KBM-7 (cell line): ENCODE measurements at places on chromosomes 12 and 14.

- DNase-seq: no peak
These were observed 7.8 kb downstream of the LRRK2 start for GRCh38 chr12:40232602-40233001.

DNA sequence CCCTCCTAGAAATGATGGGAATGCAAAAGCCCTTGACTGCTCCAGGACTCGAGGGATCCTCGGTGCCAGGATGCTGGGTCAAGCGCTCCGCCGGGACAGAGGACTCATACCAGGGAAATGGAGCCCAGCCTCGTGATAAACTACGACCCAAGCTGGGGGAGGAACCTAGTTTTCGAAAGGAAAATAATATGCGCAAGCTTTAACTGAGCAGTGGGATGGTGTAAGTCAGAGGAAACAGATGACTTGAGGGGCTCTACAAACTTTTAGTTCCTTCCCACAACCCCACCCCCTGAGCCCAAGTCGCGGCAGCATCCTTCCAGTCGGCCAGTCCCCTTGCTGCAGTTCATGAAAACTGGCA, 654 bp upstream of the SUPT16H start:
- no peak for DNase-seq

GRCh38 chr12:94525951-94526350, 66.3 kb upstream of the CEP83 start:
- DNase-seq: peak; percentile 27

DNA sequence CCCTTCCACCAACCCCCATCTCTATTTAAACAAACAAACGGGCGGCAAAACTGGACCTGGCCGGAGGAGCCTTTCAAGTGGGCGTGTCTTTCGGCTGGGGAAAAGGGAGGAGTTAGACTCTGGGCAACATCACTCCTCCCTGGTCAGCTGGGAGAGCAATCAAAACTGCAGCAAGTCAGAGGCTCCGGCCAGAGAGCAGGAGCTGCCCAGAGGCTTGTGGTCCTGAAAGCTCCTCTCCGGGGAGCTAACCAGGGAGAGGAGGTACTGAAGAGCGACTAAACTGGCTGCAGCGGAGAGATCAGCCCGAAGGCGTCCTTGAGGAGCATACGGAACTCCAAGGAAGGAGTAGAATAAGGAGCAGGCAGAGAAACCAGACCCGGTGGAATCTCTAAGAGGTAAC, at the start of gene NEUROD4:
NEUROD4 (plus strand) TSS at position 191 of the 400 bp plus-strand sequence. CDS start 6,466 bp downstream, outside the sequence.
- peak; percentile 71 for DNase-seq

- peak; percentile 54 for DNase-seq
These were observed 10.5 kb downstream of the ARHGEF25 start for GRCh38 chr12:57621497-57622292.

DNA sequence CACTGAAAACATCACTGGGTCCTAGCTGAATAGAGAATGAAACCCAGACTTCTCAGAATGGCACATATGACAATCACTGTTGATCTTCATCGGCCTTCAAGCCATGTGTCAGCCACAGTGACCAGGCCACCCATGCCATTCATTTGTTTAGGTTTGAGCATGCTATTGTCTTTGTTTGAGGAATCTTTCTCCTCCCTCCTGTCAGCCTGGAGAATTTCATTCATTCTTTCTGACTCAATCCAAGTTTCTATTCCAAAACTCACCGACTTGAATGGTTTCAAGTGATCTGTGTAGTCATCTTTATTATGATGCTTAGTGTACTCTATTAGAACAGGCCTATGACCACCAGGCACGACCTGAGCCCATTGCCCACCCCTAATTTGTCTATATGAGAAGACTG, 106.3 kb downstream of the ETNK1 start:
- no peak for DNase-seq

GRCh38 chr12:52198454-52199215, 6.8 kb upstream of the KRT80 start:
- peak; percentile 75 for DNase-seq

DNA sequence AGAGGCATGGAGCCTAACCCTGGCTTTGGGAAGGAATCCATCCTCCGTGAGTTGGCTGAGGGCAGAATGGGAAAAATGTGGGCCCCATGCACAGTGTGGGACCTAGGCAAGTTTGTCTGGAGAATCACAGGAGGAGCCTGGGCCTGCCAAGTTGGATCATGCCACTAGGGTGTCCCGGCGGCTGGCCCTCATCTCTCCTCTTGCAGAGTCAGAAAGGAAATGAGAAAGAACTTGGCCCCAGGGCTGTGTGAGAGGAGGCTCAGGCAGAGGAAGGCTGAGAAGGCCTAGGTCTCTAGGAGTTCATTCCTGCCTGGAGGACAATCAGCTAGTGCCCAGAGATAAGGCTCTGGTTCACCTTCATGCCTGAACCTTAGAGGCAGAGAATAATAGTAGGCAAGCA, 2.5 kb upstream of the ESRRB start:
- DNase-seq: no peak

DNA sequence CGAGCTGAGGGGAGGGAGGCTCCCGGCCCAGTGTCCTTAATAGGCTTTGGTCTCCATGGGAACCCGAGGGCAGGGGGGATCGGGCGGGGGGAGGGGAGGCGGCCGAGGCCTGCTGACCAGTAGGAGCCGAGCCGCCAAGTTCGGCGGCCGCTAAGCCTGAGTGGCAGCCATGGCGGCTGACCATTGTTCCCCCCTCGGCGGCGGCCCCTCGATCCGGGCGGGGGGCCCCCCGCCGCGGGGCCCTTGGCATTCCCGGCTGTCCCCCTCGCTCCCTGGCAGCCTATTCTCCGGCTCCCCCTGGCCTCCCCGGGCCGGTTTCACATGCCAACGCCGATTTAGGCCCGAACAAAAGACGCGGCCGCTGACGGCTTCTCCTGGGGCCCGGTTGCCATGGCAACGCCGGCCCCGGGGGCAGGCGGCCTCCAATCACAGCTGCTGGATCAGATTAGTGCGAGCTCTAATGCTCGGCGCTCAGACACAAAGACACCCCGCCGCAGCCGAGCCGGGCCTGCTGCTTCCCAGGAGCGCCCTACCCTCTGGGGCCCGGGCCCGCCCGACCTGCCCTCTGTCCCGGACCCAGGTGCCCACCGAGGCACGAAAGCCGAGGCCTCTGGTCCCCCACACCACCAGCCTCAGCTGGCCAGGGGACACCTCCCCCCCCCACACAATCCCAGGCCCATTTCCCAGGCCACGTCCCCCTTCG, 7.3 kb downstream of the MSI1 start:
- peak; percentile 28 for DNase-seq

DNA sequence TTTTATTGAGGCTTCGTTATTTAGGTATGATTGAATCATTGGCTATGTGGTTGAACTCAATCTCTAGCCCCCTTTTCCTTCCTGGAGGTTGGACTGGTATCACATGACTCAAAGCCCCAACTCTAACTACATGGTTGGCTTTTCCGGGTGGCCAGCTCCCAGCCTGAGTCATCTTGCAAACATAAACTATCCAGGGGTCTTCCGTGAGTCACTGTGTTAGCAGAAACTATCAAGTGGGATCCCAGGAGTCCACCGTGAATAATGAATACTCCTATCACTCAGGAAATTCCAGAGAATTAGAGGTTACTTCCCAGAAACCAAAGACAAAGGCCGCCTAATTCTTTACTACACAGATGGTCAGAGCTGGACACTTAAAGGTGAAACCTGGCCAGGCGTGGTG, 19.7 kb upstream of the PLEKHD1 start:
- DNase-seq: no peak

GRCh38 chr14:96597680-96598079, 95.5 kb downstream of the PAPOLA start:
- no peak for DNase-seq

DNA sequence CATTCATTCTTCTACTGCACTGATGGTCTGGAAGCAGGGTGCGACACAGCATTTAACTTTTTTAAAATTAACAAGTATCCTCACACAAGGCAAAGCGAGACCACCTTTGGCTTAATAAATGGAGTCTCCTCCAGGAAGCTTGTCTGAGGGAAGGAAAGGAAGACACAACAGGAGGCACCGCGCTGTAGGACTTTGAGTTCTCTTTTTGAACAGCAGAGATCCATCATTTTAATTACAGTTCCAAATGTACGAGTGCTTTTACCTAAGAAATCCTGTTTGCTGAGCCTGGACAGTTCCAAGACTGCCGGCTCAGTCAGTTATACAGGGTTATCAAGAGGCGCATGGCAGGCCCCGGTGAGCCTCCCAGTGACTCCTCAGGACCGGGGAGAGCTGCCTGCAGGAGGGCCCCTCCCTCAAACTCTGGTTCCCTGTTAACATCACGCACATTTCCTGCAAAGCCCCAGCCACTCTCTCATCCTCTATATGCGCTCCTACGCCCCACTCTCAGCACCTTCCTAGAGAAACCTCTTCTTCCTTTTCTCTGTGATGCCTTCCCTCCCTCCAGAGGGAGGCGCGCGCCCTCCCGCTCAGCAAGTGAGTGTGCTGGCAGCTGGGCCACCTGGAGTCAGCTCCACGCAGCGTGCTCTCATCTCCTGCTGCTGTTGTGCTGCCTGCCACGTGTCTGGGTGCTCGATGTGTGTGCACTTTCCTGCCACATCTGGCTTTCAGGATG, 46.1 kb downstream of the STX2 start:
- DNase-seq: no peak

DNA sequence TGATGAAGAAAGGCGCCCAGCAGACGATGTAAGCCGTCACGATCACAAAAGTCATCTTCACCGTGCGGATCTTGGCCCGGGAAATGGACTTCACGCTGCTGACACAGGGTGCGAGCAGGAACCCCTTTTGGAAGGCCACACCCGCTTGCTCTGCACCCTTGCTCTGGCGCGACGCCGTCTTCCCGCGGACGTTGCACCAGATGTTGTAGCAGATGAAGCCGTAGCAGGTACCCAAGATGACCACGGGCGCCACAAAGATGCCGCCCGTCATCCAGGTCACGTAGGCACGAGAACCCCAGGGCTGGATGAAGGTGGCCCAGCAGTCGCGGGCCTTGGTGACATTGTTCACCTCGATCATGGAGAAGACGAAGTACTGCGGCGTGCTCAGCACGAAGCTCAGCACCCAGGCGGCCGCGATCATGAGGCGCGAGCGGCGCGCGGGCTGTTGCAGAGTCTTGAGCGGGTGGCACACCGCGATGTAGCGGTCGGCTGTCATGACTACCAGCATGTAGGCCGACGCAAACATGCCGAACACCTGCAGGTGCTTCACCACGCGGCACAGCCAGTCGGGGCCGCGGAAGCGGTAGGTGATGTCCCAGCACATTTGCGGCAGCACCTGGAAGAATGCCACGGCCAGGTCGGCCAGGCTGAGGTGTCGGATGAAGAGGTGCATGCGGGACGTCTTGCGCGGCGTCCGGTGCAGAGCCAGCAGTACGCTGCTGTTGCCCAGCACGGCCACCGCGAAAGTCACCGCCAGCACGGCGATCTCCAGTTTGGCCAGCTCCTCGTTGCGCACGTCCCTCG, 890 bp downstream of the AVPR1A start:
- DNase-seq: no peak

- DNase-seq: peak; percentile 4
These were observed 39.6 kb upstream of the CCDC198 start for GRCh38 chr14:57533214-57533613.

DNA sequence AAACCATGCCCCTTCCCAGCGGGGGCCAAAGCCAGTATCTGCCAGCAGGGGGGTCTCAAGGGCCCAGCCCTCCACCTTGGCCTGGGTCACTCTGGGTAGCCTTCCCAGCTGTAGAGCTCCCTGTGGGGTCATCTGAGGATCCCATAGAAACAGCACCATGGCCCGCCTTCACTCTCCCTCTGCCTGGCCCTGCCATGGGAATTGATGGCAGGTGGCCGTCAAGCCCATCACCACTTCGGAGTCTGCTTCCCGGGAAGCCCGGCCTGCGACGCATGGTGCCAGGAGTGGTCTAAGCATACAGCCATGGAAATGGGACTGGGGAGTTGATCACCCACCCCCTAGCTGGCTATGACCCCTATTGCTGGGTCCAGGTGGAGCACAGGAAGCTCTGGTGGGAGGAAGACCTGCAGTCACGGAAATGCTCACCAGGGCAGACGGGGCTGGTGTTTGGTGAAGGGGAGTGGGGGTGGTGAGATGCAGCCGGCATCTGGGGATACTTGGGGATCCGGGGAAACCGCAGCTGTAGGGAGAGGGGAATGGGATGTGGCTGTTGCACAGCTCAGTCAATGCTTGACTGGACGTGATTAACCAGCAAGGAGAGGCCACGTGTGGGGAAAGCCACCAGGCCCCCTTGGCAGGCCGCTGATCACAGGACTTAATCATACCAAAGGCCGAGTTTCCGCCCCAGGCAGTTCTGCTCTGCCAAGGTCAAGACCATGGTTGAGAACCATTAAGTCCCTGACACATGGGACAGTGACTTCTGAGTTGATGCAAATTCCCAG, 52.2 kb upstream of the DIO3 start:
- no peak for DNase-seq

- DNase-seq: peak; percentile 49
These were observed 35.0 kb upstream of the BEGAIN start for GRCh38 chr14:100622224-100622623.

DNA sequence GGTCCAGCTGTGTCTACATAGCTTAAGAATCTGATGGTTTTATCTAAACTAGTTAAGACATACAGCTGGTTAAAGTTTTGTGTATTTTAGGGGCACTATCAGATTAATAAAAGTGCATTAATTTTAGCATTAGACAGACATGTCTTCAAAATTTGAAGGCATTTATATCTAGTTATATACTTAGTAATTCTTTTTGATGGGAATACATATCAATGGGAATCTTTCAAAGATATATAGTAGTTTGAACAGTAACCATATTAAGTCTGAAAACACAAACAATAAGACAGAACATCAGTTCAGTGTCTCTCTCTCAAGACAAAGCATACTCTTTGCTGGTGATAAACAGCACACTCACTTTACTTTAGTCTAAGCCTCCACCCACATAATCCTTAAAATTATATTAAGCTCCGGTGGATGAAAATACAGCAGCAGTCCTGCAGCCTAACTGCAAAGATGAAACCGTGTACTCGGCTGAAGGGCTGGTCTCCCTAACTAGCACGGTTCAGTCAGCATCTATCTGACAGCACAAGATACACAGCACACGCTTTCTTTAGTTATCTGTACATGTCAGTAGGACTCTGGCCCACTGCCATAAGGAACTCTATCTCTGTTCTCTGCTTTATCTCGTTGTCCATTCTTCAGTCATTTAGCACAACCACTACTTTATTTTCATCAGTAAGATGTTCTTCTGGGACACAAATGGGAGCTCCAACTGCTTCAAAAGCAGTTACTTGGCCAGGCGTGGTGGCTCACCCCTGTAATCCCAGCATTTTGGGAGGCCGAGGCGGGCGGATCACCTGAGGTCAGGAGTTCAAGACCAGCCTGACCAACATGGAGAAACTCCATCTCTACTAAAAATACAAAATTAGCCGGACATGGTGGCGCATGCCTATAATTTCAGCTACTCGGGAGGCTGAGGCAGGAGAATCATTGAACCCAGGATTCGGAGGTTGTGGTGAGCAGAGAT, 80.5 kb downstream of the MED13L start:
- peak; percentile 33 for DNase-seq

GRCh38 chr12:28222081-28222700, 31.9 kb downstream of the CCDC91 start:
- no peak for DNase-seq

- no peak for DNase-seq
These were observed 17.0 kb upstream of the BCL7A start for GRCh38 chr12:122004633-122005071.
